ENCODE measurements at places on chromosomes 2 and 18. TPM values are rescaled to one million over a fixed set of nuclear protein-coding genes. Genes with fewer than 3 reads are reported as not detected.

GRCh38 chr2:241865416-241865956 is 4.0 kb upstream of the RTP5 start:
- H3K36me3 ChIP-seq = peaks cover 10% of the 10 kb centered on the region
- H3K4me1 ChIP-seq = peaks cover 59% of the 10 kb centered on the region
- peak overlapping the region; percentile 60 for H3K27ac ChIP-seq
- peaks cover 52% of the 10 kb centered on the region for H3K27me3 ChIP-seq
- H3K4me3 ChIP-seq = peak overlapping the region; percentile 16

GRCh38 chr2:18319987-18320386 is 240.5 kb downstream of the RDH14 start:
- H3K27me3 ChIP-seq = no peaks in the 10 kb centered on the region
- DNase-seq = no peak
- H3K4me3 ChIP-seq = no peak overlapping the region

GRCh38 chr18:49933530-49934128 is 120.3 kb upstream of the ACAA2 start:
- no peak for DNase-seq
- peaks cover 13% of the 10 kb centered on the region for H3K27me3 ChIP-seq
- no peak overlapping the region for H3K4me3 ChIP-seq
- H3K36me3 ChIP-seq = no peaks in the 10 kb centered on the region

DNA sequence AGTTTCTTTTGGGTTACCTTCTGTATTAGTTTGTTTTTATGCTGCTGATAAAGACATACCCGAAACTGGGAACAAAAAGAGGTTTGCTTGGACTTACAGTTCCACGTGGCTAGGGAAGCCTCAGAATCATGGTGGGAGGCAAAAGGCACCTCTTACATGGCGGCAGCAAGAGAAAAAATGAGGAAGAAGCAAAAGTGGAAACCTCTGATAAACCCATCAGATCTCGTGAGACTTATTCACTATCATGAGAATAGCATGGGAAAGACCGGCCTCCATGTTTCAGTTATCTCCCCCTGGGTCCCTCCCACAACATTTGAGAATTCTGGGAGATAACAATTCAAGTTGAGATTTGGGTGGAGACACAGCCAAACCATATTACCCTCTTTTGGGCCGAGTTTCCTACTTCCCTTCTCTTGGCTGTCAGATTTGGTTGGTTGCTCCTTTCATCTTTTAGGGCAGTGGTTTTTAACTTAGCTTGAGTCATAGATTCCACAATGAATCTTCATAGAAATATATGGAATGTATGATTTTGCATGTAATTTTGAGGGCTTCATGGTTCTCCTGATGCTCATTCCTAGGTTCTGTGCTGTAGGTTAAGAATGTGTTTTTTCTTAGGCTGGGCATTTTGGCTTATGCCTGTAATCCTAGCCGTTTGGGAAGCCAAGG is 44.2 kb downstream of the CEP192 start:
- H3K4me3 ChIP-seq = no peak overlapping the region
- H3K4me1 ChIP-seq = peaks cover 21% of the 10 kb centered on the region
- no peaks in the 10 kb centered on the region for H3K27me3 ChIP-seq
- DNase-seq = no peak

- H3K27me3 ChIP-seq = no peaks in the 10 kb centered on the region
- no peaks in the 10 kb centered on the region for H3K4me1 ChIP-seq
- no peak for DNase-seq
- no peak overlapping the region for H3K4me3 ChIP-seq
- no peaks in the 10 kb centered on the region for H3K36me3 ChIP-seq
Measured at GRCh38 chr2:13768274-13768673, 864.2 kb upstream of the LRATD1 start.

DNA sequence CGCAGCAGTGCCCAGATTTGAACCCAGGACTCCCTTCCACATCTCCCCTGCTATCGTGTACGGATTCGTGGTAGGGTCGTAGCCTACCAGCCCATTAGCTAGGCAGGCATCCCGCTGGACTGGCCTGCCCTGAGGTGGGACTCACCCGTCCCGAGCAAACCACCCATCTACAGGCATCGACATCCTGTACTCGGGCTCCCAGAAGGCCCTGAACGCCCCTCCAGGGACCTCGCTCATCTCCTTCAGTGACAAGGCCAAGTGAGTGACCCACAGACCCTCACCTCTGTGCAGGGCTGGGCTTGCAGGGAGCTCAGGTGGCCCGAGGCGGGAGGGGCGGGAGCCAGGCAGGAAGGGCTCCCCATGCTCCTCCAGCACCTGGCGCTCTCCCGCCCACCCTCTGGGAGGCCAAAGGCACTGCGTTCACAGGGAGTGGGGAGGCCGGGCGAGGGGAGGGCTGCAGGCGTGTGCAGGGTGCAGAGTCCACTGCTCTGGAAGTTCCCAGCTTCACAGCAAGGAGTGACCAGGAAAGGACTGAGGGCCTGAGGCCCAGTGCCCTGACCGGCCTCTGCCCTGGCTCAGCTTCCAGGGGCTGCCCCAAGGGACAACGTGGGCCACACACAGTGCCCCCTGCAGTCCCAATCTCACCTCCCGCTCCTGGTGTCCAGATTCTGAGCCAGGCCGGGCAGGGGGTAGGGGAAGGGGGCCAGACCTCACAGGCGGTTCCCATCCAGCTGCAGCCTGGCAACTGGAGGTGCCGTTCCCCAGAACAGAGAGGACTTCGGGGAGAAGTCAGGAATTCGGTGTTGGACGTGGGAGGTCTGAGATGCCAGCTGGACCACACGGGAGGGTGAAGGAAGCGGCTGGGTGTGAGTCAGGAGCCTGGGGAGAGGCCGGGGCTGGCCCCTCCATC is 5.4 kb downstream of the AGXT start:
- H3K27me3 ChIP-seq = no peaks in the 10 kb centered on the region
- no peak for DNase-seq
- H3K4me3 ChIP-seq = no peak overlapping the region
- no peak overlapping the region for H3K27ac ChIP-seq
- no peaks in the 10 kb centered on the region for H3K36me3 ChIP-seq

GRCh38 chr2:71784734-71785511 is 331.6 kb downstream of the DYSF start:
- no peak overlapping the region for H3K4me3 ChIP-seq
- H3K27ac ChIP-seq = no peak overlapping the region
- H3K4me1 ChIP-seq = no peaks in the 10 kb centered on the region
- peak; percentile 8 for DNase-seq
- H3K36me3 ChIP-seq = no peaks in the 10 kb centered on the region

- no peaks in the 10 kb centered on the region for H3K4me1 ChIP-seq
- no peak for DNase-seq
- H3K27me3 ChIP-seq = no peaks in the 10 kb centered on the region
- H3K4me3 ChIP-seq = no peak overlapping the region
- H3K27ac ChIP-seq = no peak overlapping the region
- no peaks in the 10 kb centered on the region for H3K36me3 ChIP-seq
Measured at GRCh38 chr2:121104721-121105141, 180.3 kb downstream of the TFCP2L1 start.

- no peak overlapping the region for H3K27ac ChIP-seq
- H3K27me3 ChIP-seq = no peaks in the 10 kb centered on the region
- peak; percentile 16 for DNase-seq
- no peak overlapping the region for H3K4me3 ChIP-seq
Measured at GRCh38 chr2:861655-862354, 88.8 kb upstream of the SNTG2 start.

- H3K4me3 ChIP-seq = no peak overlapping the region
- H3K4me1 ChIP-seq = no peaks in the 10 kb centered on the region
- peaks cover 6% of the 10 kb centered on the region for H3K27me3 ChIP-seq
- no peak for DNase-seq
- H3K27ac ChIP-seq = no peak overlapping the region
Measured at GRCh38 chr2:29519338-29519925, 402.0 kb downstream of the ALK start.

GRCh38 chr2:240589375-240589774 is 2.8 kb downstream of the CAPN10 start:
- peaks cover 35% of the 10 kb centered on the region for H3K4me1 ChIP-seq
- no peak for DNase-seq

DNA sequence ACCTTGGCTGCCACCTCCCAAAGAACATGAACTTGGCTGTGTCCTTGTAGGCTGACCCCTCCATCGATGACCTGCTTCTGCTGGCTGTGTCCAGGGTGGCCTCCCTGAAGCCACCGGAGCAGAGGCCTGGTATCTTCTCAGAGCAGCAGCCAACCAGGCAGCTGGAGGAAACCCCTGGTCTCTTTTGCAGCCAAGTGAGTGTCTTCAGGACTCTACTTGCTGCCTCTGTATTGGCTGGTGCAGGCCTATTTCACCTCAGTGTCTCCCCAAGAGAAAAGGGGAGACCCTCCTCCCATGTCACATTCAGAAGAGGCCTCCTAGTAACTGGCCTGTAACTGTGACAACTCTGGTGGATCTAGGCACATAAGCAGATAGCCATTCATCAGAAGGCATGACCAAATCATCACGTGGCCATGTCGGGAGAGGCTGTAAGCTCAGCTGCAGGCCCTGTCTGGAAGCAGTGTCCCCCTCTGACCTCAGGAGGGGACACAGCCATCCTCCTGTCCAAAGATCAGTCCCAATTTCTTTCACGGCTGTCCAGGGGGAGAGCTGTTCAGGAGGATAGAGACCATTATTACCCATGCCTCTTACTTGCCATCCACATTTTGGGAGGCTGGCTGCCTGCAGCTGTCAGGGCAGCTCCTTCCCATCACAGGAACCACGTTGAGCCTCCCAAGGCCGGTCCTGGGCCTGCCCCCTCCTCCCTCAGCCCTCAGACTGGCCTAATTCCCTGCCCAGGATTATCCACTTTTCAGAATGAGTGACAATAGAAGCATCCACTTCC is 20.9 kb upstream of the ROCK2 start:
- no peak overlapping the region for H3K4me3 ChIP-seq
- H3K27me3 ChIP-seq = peaks cover 9% of the 10 kb centered on the region
- no peak for DNase-seq
- no peaks in the 10 kb centered on the region for H3K4me1 ChIP-seq
- no peaks in the 10 kb centered on the region for H3K36me3 ChIP-seq

GRCh38 chr2:233117811-233118647 is 57.9 kb downstream of the INPP5D start:
- H3K27ac ChIP-seq = no peak overlapping the region
- H3K36me3 ChIP-seq = peaks cover 38% of the 10 kb centered on the region
- H3K4me1 ChIP-seq = peaks cover 50% of the 10 kb centered on the region
- H3K4me3 ChIP-seq = no peak overlapping the region
- H3K27me3 ChIP-seq = no peaks in the 10 kb centered on the region

DNA sequence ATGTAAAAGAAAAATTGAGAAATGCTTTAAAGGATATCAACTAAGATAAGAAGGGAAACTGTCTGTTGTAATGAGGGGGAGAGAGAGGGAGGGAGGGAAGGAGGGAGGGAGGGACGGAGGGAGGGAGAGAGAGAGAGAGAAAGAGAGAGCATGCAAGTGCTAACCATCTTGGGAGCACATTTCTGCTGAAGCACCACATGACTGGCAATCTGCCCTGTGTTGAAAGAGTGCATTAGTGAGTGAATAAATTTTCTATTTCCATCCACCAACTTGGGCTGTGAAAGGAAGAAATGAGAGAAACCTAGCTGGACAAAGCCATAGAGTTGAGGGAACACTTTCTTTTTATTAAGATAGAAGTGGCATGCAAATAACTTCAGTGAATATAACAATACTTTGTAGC is 110.7 kb downstream of the TMX3 start:
- H3K4me1 ChIP-seq = no peaks in the 10 kb centered on the region
- H3K4me3 ChIP-seq = no peak overlapping the region
- no peaks in the 10 kb centered on the region for H3K27me3 ChIP-seq
- no peak overlapping the region for H3K27ac ChIP-seq
- no peaks in the 10 kb centered on the region for H3K36me3 ChIP-seq

- H3K27me3 ChIP-seq = peaks cover 13% of the 10 kb centered on the region
- H3K4me3 ChIP-seq = no peak overlapping the region
- no peak overlapping the region for H3K27ac ChIP-seq
- no peak for DNase-seq
Measured at GRCh38 chr2:182898718-182899117, 32.3 kb upstream of the FRZB start.

GRCh38 chr2:173021939-173022371 is 53.7 kb upstream of the MAP3K20 start:
- H3K27ac ChIP-seq = no peak overlapping the region
- peaks cover 15% of the 10 kb centered on the region for H3K27me3 ChIP-seq
- H3K4me1 ChIP-seq = no peaks in the 10 kb centered on the region
- no peaks in the 10 kb centered on the region for H3K36me3 ChIP-seq

DNA sequence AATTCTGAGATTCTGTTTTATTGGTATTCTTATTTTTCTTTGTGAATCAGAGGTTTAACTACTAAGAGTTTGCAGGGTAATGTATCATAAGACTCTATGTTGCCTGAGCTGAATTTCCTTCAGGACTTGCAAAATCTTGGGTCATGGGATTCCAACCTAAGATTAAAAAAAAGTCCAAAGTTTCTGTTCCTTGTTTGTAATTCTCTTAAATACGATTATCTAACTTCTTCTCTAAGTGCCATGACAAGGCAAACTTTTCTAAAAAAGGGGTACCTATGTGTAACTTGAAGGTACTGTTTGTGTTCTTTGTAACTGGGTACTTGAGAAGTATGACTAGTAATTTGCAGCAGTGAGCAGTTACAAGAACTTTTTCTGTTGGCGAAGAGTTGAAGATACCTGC is 181.3 kb upstream of the ZEB2 start:
- H3K36me3 ChIP-seq = no peaks in the 10 kb centered on the region
- H3K27ac ChIP-seq = no peak overlapping the region

DNA sequence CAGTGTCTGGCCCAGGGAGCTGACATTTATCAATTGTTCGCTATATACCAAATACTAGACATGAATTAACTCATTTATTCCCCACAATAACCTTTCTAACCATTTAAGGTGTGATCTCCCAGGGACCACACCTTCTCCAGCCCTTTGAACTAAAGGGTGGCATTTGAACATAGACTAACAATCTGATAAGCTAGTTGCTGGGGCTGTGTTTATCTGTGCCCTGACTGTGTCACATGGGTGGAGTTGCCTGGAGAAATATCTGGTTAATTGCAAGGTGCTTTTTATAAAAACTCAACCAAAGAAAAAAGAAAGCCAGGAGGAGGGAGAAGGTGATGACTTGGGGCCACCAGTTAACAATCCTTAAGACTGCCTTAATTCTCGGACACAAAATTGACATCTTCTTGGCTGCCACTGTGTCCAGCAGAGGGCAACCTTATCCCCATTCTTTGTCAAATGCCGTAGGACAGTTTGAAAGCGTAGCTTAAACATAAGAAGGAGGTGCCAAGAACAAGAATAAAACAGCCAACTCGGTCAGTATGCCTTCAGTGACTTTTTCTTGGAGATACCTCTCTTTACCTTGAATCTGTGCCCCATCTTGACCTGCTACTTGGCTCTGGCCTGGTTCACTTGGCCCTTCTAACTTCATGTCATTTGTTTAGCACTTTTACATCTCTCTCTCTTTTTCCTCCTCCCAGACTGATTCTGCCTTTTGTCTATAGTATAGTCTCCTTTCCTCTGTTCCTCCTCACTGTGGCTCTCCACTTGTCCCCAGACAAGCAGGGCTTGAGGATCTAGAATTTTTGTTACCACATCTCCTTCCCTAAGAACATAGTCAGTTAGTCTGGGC is 183.4 kb downstream of the MYO3B start:
- peaks cover 8% of the 10 kb centered on the region for H3K27me3 ChIP-seq
- H3K4me1 ChIP-seq = peaks cover 29% of the 10 kb centered on the region
- H3K36me3 ChIP-seq = no peaks in the 10 kb centered on the region
- H3K4me3 ChIP-seq = peak overlapping the region; percentile 45

ACVR1C gene
- total RNA-seq = 1.2 TPM

SPDYA gene
- total RNA-seq = 1.6 TPM

RAD51AP2 gene
- total RNA-seq = not detected

ZNF512 gene
- 32.8 TPM for total RNA-seq

MOGAT1 gene
- not detected for total RNA-seq

CFC1 gene
- total RNA-seq = not detected
